Activated CD8-positive, alpha-beta memory T cell treated with anti-CD3 and anti-CD28 coated beads, Interleukin-2, amount 10 ng/mL, durations not matched to agents 7 days and 5 days (primary cell): ENCODE measurements at places on chromosomes 7 and 10. TPM values are rescaled to one million over a fixed set of nuclear protein-coding genes. Genes with fewer than 3 reads are reported as not detected.

DNA sequence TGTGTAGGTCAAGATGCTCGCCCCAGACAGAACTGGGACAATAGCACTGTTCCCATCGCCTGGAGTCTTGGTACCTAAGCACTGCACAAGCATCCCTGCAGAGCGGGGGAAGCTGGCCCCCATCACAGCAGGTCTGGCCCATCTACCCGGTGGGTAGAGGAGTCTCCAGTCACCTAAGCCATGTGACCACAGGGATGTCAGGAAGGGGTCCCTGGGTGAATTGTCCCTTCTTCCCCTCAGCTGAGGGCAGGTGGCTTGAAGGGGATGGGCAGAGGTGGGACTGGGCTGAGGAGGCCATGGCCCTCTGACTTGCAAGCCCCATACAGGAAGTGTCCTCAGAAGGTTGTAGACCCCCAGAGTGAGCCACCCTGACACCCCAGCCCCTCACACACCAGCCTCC is 39.7 kb downstream of the FRMPD2 start:
- DNase-seq: peak; percentile 9

GRCh38 chr10:58932126-58932525 is 244.3 kb upstream of the PHYHIPL start:
- DNase-seq: no peak

GRCh38 chr10:122882766-122883165 is 3.4 kb upstream of the FAM24B start:
- DNase-seq: no peak

- DNase-seq: no peak
Observed at GRCh38 chr7:21092766-21093702, 306.3 kb upstream of the SP8 start.

DNA sequence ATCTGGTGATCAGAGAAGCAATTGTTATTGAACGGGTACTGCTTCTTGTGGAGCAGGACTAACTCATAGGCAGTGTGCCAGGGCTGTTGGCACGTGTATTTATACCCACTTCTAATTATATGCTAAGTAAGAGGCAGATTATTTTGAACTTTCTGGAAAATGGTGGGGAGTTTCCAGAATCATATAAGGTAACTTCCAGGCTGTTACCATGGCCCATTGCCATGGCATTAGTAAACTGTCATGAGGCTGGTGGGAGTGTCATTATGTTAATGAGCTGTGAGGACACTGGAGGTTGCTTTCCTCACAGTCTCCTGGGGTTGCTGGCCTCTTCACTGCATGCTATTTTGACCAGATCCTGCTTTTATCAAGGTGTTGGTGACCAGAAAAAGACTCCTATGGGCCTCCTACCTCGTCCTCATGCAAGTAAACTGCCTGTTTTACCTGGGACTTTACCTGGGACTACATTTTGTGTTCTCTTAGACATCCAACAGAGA is 122.6 kb downstream of the KCND2 start:
- DNase-seq: no peak

DNA sequence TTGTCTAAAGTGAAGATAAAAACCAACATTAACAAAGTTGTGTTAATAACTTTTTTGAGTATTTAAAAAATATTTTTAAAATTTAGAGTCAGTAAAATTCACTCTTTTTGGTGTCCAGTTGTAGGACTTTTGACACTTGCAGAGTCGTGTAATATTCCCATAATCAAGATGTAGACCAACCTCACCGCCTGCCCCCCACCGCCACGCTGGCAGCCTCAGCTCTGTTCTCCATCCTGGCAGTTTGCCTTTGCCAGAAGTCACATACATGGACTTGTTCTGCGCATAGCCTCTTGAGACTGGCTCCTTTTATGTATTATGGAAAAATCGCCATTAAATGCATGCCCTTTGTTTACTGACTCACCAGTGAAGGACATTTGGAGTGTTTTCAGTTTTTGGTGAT is 27.3 kb upstream of the SYCE1 start:
- no peak for DNase-seq

GRCh38 chr10:33800545-33800944 is 466.1 kb upstream of the NRP1 start:
- DNase-seq: no peak

- DNase-seq: no peak
Observed at GRCh38 chr7:84291756-84292155, 97.2 kb upstream of the SEMA3A start.

DNA sequence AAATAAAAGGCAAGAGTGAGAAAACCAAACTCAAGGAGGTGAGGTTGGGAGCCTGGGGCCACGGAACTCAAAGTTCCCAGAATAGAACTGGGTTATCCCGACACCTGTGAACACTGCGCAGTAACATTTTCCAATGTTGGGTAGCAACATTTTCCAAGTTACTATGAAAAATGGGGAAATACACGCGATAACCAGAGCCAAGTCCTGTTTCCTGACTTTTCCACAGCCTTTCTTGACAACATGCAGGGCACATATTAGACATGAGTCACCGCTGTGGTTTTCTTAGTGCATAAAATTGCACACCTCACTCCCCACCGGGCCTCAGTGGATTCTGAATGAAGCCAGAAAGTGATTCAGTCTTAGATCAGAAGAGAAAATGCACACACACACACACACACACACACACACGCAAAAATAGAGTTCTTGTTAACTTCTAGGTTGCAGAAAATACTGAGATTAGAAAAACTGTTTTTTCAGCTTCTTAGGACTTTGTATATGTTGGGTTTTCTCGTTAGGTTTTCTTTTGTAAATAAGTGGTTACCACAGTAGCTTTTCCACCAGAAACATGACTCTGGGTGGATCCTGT is 70.0 kb downstream of the CAMK1D start:
- DNase-seq: peak; percentile 68

DNA sequence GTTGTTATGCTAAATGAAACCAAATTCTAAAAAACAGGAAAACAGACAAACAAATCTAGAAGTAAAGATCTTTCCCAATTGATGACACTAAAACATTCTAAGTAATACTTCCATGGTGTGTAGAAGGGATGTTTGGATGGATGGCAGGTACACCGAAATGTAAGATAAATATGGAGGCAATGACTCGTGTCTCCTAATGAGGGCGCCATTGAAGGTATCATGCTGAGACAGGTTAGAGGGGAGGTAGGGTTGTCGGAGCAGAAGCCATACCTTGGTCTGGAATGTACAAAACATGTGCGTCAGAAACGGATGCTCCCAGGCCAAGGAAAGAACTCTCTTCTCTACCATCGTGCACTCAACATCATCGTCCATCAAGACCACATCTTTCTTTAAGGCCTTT is 101.4 kb downstream of the PRKCQ start:
- no peak for DNase-seq

DNA sequence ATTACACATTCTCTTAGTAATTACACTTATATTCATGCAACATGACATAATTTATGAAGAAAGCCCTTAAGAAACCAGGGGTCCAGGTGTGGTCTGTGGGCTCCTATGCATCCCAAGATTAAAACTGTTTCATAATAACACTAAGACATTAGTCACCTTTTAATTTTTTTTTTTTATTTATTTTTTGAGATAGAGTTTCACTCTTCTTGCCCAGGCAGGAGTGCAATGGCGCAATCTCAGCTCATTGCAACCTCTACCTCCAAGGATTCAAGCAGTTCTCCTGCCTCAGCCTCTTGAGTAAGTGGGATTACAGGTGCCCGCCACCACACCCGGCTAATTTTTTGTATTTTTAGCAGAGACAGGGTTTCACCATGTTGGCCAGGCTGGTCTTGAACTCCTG is 12.5 kb downstream of the GDI2 start:
- no peak for DNase-seq

DNA sequence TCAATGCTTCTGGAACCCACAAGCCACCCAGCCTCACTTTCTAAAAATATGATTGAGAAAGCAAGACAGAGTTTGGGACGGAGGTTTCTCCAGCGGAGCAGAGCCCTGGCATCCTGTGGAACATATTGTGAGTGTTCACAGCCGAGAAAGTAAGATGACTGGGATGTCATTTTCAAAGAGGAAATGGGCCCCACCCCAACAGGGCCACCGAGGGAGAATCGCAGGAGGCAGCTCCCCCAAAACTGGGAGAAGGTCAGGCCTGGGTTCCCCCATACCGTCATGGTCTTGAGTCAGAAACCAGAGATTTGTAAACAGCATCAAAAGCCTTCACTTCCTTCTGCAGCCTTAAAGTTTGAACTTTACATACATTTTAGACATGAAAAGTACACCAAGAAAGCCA is 560.0 kb downstream of the PTPRN2 start:
- DNase-seq: no peak

GRCh38 chr7:3533040-3533439 is 232.0 kb downstream of the SDK1 start:
- no peak for DNase-seq

DNA sequence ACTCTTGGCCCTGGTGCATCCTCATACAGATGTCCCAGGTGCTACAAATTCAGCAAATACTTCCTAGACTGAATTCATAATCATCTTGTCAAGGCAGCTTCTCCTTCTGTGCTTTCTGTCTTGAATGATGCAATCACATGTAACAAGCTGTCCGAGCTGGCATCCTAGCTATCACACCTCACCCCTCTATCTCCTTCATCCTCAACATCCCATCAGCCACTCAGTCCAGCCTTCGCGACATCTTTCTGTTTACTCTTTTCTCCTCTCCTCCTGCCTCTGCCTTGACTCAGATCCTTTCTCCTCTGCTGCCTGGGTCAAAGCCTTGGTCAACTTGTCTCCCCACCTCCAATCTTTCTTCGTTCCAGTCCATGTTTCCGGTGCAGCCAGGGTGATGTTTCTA is 240.4 kb upstream of the CELF2 start:
- DNase-seq: no peak

- no peak for DNase-seq
Observed at GRCh38 chr7:15838265-15838664, 151.8 kb upstream of the MEOX2 start.

DNA sequence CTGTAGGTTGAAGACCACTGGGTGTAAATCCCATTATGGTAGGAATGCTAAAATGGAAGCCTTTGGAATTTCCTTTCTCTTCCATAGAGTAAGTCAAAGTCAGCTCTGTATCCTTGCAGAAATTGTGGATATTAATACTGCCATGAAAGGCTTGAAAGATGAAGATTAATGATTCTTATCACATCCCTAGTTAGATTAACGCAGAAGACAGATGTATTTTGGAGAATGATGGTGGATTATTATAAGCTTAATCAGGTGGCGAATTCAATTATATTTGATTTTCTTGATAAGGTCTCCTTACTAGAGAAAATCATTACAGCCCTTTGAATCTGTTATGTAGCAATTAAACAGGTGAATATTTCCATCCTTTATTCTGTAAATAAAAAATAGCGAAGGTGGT is 270.1 kb downstream of the PHF14 start:
- no peak for DNase-seq

DNA sequence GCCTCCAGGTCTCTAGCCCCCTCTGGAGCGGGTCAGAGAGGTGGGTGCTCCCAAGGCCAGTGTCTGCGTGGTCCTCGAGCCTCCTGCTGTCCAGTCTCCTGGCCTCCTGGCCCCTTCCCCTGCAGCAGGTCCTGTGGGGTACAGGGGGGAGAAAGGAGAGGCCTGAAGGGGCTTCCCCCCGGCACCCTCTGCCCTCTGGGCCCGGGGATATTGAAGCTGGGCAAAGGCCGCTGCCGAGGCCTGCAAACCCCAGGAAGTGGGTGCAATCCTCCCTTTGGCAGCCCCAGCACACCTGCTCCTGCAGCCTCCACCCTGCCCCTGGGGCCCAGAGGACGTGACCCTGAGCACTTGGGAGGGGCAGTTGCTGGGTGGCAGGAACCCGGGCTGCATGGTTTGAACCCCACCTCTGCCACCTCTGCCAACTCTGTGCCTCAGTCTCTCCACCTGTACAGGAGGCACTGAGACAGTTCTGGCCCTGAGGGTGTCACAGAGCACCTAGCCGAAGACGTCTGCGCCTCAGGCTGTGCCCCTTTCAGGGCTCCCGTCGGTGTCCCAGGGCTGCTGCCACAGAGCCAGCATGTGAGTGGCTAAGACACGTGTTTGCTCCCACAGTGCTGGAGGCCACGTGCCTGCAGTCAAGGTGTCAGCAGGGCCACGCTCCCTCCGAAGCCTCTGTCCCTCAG is 59.1 kb upstream of the INPP5A start:
- DNase-seq: no peak

DNA sequence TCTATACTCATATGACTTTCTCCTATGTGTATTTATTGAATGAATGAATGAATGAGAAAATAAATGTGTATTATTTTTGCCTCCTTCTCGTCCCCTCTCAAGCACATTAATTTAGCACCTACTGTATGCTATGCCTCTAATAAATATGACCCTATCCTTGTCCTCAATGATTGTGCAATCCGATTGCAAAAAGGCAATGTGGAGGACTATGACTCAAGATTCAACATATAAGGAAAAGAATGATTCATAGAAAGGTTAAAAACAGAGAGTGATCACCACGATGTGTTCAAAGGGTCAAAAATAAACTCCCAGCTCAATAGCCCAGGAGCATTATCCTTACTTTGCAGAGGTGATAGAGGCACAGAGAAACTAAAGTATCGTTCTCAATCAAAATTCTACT is 322.8 kb upstream of the SORCS1 start:
- no peak for DNase-seq

GRCh38 chr10:7231509-7232414 is 179.1 kb downstream of the SFMBT2 start:
- DNase-seq: no peak

DNA sequence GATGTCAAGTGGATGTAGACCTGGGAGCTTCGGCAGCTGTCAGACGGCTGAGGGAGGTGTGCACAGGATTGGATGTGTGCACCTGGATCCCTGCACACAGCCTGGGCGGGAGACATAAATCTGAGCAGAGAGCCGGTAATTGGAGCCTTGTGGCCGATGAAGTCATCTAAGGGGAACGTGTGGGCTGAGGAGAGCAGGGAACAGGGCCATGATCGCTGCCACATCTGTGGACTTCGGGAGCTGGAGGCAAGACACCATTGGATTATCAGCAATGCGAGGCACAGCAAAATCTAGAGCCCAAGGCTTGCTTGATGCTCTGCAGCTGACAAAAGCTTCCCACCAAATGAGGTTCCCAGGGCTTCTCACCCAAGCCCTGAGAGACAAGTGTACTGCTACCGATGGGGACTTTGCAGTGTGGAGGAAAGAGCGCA is 147.7 kb downstream of the PTPN20 start:
- no peak for DNase-seq

DNA sequence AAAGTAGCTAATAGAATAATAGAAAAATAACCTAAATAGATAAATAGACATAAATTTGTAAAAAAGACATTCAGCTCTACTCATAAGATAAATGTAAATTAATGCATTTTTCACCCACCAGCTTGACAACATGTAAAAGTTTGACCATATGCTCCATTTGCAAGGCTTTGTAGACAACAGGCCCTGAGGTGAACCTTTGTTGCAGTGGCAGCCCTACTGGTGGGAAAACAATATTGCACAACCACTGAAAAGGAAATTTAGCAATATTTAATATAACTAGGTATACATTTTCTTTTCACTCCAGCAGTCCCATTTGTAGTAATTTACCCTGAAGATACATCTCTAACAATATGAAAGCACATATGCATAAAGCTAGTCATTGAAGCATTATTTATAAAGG is 39.0 kb upstream of the ADRA2A start:
- DNase-seq: no peak

- no peak for DNase-seq
Observed at GRCh38 chr10:84739641-84740040, 411.3 kb downstream of the CCSER2 start.

CLRN3 gene
- total RNA-seq: not detected

IL15RA gene
- 31.7 TPM for total RNA-seq

CPED1 gene
- total RNA-seq: not detected

FAM171A1 gene
- total RNA-seq: 0.68 TPM

PVRIG gene
- 45.2 TPM for total RNA-seq

TMEM176B gene
- not detected for total RNA-seq

MICALL2 gene
- 2.1 TPM for total RNA-seq

ASB10 gene
- not detected for total RNA-seq

SYCE1 gene
- total RNA-seq: 1.4 TPM

PPP1R17 gene
- total RNA-seq: not detected

CLCN1 gene
- total RNA-seq: 0.09 TPM
